Kasumi-1 (cell line): ENCODE measurements at places on chromosomes 5 and 9.
A peak's percentile ranks its signal among the peaks of the same experiment; 100 is the strongest.

- no peak for DNase-seq
Measured at GRCh38 chr9:132288966-132289365, 65.8 kb downstream of the SETX start.

DNA sequence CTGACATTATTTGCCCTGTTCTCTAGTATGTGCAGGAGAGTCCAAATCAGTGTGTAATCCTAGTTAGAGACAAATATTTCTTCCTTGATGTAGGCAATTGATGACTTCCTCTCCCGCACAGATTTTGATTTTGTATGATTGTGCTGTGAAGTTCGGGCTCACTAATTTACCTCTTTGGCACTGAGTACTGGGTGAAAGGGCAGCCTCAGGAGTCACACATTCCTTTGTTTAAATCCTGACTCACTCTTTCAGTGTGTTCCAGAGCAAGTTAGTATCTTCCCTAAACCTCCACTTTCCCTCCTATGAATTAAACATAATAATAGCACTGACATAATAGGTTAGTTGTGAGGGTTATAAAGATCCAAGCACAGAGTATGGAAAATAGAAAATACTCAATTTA, 269.7 kb downstream of the ISL1 start:
- DNase-seq = no peak

GRCh38 chr5:79546782-79547428, 33.0 kb upstream of the HOMER1 start:
- DNase-seq = no peak

- no peak for DNase-seq
Measured at GRCh38 chr5:145204743-145205142, 630.4 kb downstream of the PRELID2 start.

GRCh38 chr9:113350937-113351336, 1.6 kb downstream of the BSPRY start:
- peak; percentile 96 for DNase-seq

DNA sequence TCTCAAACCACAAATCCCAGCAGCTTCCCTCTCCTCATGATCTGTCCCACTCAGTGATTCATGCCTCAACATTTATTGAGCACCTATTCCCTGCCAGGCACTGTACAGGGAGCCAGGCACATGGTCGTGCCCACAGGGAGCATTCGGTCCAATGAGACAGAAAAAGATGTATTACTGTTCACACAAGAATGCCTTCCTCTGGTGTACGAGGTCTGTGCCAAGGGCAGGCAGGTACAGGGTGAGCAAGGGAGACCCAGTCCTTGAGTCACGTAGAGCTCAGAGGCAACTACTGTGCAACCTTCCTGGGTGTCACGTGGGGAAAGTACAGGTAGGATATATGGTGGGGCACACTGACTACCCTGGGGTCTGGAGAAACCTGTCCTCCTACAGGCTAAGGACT, 4.6 kb downstream of the CNTFR start:
- no peak for DNase-seq

DNA sequence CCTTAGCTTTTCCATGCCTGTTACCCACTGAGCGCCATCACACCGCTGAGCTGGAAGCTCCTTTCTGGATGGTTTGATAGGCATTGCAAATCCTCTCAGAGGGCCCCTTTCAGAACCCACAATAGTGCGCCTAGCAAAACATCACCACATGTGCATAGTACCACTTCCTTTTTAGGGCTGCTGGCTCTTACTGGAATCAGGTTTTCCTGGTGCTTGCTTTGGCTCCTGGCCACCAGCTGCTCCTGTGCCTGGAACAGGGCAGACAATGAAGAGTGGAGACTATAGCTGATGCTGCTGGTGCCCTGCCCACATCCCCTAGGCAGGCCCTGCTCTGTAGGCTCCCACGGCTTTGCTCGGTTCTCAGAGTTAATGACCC, 163.6 kb upstream of the SEMA6A start:
- peak; percentile 57 for DNase-seq

DNA sequence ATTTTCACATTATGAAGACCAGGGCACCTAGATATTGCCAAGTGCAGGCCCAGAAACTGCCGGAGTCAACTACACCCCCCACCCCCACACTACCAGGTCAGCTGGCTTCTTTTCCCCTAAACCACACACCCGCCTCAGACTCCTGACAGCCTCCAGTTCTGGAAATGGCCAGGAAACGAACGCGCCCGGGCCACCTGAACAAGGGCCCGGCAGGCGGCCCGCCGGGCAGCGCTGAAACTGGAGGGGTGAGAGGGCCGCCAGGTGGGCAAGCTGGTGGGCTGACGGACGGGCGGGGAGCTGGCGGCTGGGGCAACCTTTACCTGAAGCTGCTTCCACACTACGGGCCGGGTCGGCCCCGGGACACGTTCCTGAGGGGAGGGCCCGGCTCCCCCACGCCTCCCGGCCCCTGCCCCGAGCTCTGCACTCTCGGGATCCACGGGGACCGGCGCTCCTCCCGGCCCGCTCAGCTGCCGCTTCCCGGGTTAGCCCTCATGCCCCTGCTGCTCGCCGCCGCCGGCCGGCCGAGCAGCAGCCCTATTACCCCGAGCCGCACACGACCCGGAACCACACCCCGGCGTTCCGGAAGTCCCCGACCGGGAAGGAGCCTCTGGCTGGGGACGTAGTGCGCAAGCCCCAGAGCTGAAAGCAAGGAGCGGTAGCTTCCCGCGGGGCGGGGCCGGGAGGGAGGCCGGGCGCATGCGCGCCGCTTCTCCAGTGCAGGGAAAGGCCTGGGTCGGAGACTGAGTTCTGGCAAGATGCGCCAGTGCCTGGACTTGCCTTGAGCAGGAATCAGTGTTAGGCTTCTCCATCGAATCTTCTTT, at the start of gene MAPKAP1:
Gene MAPKAP1, minus strand, starts transcription at position 558 of the 821 bp plus-strand sequence. CDS start 34,634 bp downstream, outside the sequence.
- peak; percentile 92 for DNase-seq

DNA sequence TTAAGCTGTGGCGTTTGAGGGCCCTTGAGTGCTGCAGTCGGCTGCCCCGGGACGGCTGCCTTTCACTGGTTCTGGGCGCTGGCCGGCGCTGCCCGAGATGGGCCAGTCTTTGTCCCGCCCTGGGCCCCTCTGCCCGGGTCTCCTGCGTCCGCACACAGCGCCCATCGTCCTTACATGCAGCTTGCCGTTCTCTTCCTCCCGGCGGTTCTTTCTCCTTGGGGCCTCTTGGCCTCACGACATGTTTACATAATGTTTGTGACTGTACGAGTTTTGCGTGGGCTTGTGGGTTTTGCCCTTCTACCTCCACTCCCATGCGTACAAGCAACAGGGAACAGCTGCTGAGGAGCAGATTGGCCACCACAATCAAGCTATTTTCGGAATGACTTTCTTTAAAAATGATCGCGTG, 618 bp downstream of the TNPO1 start:
- peak; percentile 37 for DNase-seq

GRCh38 chr5:123949807-123950340, 437.9 kb downstream of the CSNK1G3 start:
- DNase-seq = no peak

DNA sequence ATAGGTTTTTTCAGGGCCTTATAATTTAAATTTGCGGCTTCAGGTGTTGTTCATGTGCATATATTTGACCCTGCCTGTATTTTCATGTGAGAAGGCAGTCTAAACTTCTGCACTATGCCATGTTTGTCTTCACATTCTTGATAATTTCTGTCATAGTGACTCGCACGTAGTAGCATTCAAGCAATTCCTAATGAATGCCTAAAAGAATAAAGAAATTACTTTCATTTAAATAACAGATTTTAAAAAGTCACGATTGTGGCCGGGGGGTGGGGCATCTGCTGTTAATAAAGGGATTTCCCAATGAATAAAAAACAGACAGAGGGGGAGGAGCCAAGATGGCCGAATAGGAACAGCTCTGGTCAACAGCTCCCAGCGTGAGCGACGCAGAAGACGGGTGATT, 318.0 kb downstream of the ADAMTS6 start:
- DNase-seq = no peak

GRCh38 chr5:42718591-42718990, 38.0 kb upstream of the CCDC152 start:
- peak; percentile 7 for DNase-seq

DNA sequence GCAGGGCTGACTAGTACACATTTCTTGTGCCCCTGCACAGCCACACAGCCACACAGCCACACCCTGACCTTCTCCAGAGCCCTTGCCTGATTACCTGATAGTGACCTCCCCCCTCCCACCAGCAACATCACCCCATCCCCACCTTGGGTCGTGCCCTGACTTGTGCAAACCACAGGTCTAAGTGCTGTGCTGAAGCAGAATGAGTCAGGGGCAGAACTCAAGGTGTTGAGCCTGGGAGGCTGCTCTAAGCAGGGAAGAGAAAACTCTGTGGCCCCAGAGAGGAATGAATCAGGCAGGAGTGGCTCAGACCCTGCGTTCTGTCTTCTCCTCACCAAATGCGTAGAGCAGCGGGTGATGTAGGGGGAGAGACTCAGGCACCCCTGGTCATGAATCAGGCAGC, 24.3 kb upstream of the FAT2 start:
- DNase-seq = no peak

DNA sequence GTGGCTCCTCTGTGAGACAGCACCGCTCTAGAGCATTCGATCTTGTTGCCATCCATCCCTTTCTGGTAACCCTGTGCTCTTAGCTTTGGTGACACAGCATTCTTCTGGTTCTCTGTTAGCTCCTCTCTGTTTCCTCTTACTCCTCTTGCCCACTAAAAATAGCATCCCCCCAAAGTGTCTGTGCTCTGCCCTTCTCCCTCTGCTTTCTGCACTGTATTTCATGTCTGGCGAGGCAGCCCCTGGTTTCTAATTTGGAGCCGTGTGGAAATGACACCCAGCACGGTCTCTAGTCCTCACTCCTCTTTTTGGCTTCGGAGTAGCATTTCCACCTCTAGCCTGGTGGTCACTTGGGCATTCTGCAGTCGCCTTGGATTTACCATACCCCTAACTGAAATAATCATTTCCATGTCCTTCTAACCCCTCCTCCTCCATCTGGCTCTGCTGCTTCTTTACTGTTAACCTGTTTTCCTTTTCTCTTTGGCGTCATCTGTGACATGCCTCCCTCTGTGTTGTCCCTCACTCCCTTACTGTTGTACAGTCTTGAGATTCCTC, 23.8 kb downstream of the NPR3 start:
- peak; percentile 34 for DNase-seq

DNA sequence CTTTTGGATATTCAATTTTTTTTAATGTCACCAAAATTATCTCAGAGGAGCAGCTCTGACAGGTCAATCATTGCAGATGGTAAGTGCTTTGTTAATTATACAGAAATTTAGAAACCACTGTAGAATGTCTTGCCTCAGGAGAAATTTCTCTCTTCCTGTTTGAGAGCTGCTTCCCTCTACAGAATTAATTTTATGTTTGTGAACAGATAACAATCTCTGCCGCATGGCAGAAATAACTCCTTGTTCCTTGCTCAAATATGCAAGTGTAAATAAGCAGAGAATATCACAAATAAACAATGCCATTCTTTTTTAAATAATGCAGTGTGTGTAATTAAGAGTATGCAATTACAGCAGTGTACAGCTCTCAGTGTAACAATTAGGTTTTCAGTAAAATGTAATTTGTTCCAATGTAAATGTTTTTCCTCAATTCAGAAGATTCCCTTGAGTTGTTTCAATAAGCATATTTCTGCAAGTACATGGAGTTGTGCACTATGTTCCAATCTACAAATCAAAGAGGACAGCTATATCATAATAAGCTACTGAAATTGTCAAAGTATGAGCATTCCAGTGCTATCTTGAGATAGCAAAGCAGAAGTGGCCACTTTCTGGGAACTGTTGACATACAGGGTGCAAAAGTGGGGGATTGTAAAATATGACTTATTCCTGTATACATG, 1012.8 kb downstream of the MAT2B start:
- no peak for DNase-seq

DNA sequence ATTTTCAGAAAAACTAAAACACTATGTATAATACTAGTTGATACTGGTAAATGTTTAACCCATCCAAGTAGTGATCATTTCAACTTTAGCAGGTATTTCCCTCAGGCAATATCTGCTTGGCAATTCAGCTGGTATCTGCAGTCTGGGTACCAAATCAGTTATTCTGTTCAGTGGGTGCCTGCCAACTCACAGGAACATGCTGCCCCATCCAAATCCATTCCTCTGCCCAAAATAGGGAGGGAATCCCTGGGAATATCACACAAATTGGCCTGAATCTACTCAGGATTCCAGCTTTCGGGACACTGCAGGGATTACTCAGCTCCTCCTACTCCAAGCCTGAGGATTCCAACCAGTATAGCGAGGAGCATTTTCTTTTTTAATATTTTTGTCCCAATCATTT, 61.7 kb upstream of the PDE4D start:
- DNase-seq = no peak

DNA sequence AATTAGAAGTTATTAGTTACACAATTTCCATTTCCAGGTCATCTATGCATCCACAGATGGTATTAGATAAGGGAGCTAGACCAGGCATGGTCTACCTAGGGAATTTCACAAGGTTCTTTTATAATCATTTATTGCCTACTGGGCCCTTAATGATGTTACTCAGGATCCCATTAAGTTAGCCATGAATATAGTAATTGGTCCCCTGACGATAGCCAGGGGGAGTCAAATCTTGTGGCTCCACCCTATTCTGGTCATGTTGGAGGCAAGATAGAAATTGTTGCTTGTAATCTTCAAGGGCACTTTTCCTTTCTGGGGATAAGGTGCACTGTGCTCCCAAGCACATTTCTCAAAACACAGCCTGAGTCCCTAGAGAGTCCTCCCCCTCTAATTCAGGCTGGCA, 14.1 kb upstream of the ELL2 start:
- DNase-seq = no peak

DNA sequence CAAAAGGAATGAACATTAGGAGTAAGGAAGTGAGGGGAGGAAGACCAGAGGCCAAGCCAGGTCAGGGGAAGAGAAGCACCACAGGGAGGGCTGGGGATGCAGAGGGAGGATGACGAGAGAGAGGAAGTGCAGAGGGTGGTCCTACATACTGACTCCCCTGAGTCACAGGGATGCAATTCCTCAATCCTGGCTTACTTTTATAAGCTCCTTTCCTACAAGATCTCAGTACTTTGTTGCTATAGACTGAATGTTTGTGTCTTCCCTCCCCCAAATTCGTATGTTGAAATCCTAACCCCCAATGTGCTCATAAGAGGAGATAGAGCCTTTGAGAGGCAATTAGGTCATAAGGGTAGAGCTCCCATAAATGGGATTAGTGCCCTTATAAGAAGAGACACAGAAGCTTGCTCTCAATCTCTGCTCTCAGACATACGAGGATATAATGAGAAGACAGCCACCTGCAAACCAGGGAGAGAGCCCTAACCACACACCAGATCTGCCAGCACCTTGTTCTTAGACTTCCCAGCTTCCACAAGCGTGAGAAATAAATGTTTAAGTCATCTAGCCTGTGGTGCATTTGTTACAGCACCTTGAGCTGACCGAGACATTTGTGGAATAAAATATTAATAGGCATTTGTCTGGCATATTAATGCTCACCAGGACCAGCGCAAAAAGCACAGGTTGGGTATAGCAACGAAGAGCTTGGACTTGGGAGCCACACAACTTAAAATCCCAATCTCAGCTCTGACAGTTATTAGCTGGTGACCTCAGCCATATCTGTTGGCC, 33.4 kb downstream of the GCNT4 start:
- DNase-seq = no peak

GRCh38 chr9:91296354-91296753, 65.4 kb downstream of the AUH start:
- no peak for DNase-seq

DNA sequence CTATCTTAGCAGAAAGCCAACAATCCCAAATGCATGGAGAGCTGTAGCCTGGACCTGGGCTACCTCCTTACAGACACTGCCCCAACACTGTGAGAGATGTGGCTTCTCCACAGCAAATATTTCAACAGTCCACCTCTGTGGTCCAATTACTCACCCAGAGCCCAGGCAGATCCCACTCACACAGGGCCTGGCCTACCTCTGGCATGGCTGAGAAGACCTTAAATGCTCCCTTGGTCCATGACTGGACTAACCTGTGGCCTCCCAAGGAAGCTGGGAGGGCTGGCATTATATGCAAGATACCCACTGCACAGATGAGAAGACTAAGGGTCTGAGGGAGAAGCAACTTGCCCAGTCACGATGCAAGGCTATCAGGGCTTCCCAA, 22.8 kb upstream of the SLC25A51 start:
- no peak for DNase-seq
